ENCODE measurements at places on chromosomes 4 and X. TPM values are rescaled to one million over a fixed set of nuclear protein-coding genes. Genes with fewer than 3 reads are reported as not detected.

GRCh38 chrX:19544693-19545305 lies 29.5 kb upstream of the MAP3K15 start:
- DNase-seq: no peak

DNA sequence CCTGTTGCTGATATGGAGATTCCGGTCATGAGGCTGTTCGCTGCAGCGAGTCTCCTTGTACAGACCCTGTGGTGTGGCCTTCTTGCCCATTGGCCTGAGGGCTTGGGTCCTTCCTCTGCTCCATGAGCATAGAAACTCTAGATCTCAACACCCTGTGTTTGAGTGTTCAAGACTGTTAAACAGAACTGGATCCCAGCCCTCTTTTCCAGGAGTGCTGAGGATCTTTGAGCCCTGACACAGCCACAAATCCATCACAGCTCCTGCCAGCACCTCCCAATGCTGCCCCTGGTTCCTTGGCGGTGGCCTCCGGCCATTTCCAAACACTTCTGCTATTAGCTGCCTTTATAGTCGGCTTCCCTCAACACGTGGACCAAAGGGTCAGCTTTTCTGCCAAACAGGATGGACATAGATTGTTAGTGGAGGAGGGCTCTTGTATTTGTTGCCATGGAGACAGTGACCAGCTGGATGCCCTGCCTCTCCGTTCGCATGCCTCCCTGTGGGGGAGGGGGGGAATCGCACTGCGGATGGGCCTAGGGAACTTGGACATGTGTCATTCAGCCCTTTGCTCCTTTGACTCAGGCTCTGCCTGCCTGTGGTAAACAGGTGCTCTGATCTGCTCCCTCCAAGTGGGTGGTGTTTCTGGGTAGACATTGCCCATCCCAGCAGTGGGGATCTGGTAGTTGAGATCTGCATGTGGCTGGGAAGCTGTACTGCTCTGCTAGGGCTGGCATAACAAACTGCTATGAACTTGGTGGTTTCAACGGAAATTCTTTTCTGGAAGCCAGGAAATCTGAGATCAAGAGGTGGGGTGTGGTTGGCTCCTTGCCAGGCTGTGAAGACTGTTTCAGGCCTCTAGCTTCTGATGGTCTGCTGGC lies 6.9 kb upstream of the WDR1 start:
- no peak for DNase-seq

DNA sequence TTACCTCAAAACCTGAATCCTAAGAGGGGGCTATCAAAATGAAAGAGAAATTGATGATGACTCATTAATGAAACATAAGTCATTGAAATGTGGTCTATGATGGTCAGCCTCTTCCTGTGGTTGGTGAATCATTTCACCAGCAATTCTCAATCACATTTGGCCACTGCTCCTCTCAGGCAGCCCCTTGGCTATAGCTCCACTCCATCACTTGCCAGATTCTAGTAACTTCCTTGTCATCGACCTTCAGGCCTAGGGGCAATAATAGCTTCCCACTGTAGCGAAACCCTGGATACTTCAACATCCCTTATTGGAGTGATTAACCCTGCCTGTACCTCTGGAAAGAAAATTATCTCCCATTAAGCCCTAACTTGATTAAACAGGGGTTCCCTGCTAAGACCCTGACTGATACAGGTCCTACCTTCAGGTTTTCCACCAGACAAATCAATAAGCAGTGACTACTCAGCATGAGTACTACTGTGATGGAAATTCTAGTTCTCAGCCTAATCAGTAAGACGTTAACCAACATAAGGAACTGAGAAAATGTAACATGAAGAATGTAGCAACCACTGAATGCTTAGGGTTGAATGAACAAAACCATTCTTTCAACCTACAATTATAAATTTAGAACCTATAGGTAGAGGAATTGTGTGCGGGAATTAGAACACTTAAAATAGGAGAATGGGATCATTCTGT lies 30.4 kb downstream of the ADH7 start:
- no peak for DNase-seq

GRCh38 chr4:147833254-147833653 lies 101.4 kb downstream of the ARHGAP10 start:
- no peak for DNase-seq

DNA sequence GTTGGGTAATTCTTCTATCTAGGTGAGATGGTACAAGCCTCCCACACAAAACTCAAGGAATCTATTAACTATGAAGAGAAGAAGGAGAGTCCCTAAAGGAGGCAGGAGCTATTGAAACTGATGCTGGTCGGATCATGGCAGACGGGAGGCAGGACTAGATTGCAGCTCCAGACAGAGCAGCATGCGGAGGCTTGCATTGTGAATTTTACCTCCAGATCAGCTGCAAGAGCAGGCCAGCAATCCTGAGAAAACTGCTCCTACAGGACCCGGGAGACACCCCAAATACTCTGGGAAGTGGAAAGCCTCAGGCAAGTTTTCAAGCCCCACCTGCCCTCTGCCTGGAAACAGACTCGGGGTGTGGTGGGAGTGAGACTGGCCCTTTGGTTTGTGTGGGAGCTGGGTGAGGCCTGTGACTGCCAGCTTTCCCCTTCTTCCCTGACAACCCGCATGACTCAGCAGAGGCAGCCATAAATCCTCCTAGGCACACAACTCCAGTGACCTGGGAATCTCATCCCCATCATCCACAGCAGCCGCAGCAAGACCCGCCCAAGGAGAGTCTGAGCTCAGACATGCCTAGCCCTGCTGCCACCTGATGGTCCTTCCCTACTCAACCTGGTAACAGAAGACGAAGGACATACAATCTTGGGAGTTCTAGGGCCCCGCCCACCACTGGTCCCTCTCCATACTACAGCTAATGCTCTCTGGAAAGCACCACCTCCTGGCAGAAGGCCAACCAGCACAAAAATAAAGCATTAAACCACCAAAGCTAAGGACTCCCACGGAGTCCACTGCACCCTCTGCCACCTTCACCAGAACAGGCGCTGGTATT lies 30.9 kb downstream of the GATB start:
- no peak for DNase-seq

The ARHGEF38 gene
- total RNA-seq: not detected

The TRO gene
- 4.6 TPM for total RNA-seq

Data from cardiac septum (tissue), 1 donor.